NCI-H446 treated with DMSO at 0.1 percent for 48 hours (cell line): ENCODE measurements at places on chromosomes 4 and X.

DNA sequence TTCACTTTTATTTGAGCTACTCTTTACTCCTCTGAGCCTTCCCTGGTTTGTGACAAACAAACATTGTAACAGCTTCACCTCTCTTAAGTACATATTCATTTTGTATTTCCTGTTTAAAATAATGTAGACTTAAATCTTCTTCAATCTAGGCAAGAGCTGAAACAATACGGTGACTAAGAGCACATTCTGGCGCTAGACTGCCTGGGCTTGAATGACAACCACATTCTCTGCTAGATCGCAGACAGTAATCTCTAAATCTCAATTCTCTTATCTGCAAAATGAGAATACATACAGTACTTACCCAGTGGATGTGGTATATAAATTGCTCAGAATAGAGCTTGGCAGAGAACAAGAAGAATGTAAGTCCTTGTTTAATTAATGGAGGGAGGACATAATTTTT lies 144.8 kb downstream of the ARAP2 start:
- DNase-seq: no peak

- no peak for DNase-seq
Measured at GRCh38 chr4:123827511-123827910, 430.9 kb downstream of the SPRY1 start.

GRCh38 chr4:112818594-112818965 lies 181.6 kb downstream of the LARP7 start:
- no peak for DNase-seq

DNA sequence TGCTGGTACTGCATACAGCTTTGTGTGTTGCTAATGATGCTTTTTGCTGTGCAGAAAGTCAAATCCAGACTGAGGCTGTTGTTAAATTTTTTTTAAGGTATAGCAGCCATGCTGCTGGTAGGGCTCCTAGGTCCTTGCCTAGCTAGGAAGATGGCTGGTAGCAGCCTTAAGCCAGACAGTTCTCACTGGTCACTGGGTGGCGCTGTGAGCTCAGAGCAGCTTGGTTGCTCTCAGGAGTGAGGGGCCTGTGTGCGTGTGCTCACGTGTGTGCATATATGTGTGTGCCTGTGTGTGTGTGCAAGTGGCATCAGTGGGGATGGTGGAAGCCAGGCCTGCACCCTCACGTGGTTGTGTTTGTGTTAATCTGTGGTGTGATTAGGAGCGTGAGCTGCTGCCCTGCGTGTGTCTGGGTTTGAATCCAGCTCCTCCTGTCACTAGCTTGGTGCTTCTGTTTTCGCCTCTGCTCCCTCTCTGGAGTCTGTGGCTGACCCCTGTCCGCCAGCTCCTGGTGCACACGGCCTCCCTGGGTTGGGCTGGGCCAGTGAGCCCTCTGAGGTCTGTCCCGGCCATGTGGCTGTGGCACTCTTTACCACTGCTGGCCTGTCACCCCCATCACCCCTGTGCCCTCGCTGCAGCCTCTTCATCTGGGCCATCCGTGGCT lies 46.1 kb downstream of the SORCS2 start:
- no peak for DNase-seq

GRCh38 chr4:9906996-9907395 lies 114.3 kb downstream of the SLC2A9 start:
- no peak for DNase-seq

DNA sequence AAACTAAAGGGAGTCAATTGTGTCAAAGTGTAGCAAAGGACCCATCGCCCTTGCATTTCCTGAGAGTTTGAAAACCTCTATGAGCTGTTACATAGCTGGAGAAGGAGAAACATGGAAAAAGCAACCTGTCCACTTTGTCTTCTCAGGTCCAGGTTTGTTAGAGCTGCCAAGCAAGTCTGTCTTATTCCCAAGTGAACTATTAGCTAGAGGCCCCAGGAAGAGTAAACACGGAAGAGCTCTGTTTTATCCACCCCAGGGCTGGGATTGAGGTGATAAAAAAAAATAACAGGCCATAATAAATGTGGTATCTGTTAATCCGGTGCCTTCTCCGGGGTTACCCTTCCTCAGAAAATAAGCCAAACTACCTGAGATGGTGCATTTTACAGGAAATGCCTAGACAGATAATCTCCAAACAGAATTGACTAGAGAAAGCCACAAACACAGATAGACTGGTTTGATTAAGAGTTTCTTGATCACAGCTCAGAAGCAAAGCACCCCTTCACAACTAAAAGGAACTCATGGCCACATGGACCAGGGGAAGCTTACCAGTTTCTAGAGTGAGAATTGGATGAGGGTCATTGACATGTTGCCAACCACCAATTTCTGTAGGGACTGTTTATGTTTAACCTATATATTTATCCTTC lies 35.9 kb upstream of the RELL1 start:
- no peak for DNase-seq

DNA sequence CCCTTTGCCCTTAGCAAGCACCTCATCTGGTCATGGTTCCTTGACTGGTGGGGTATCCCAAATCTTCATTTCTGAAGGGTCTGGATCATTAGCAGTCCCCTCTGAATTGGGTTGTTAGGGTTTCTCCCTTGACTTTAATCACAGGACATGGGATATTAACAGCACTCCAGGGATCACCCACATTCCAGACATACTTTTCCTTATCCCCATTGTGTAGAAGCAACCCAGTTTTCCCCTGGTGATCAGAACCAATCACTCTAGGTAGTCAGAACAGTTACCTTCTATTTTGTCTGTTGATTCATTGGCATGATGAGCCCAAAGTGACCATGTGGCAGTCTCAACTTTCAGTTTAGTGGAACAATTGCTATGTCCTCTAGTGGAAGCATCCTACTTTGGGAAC lies 29.1 kb upstream of the GRSF1 start:
- no peak for DNase-seq

DNA sequence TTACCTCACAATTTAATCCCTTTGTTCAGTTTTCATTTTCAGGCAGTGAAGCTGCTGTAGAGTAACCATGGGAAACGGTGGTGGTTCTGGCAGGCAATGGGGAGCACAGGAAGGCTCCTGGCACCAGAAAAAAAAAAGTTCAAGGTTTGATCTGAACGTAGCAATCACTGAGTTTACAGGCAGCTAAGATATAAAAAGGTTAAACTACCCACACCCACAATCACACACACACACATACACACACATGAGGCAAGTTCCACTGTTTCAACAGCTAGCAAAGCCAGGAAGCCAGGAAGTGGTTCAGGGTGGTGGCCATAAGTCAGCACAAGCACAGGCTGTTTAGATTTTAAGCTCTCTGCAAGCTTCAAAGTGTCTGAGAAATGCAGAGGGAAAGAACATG lies at the start of gene SULT1B1:
Gene SULT1B1 (minus strand): TSS at position 166 of the 400 bp plus-strand sequence. CDS start 5,403 bp downstream, outside the sequence.
- no peak for DNase-seq

GRCh38 chr4:5982156-5982973 lies 35.9 kb downstream of the C4orf50 start:
- DNase-seq: no peak

DNA sequence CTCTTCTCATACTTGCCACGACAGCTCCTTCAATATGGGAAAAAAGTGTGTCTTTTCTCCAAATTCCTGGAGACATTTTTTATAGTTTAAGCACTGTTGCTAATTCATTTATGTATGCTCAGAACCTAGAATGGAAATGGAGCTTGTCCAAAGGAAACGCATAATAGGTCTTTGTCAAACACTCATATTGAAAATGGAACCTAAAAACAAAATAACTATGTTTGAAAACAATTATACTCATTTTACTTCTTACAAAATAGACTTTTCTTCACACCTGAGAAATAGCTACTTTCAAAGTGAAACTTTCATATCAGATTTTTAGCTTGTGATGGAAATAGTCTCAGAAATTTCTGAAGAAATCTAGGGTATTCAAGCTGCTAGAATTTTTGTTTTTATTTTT lies 529.7 kb upstream of the BOD1L1 start:
- DNase-seq: no peak

DNA sequence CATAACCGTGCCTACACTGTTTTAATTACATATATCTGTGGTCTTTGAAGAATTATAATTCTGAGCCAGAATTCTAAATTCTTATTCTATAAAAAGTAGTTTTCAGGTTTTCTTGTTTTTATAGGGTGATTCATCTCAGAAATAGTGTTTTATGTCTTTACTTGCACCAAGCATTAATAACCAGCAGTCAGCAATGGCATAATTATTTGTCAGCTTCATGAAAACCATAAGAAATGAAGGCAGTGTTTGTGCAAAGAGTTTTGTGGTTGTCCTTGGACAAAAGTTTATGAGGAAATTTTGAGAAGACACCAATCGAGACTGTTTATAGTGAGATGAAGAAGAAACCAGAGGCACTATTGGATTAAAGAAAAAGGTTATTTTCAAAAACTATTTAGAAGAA lies 37.2 kb downstream of the EDNRA start:
- no peak for DNase-seq
